ENCODE measurements at places on chromosomes 4 and X.

GRCh38 chr4:155400893-155401292 is 24.1 kb upstream of the MAP9 start:
- DNase-seq: no peak

DNA sequence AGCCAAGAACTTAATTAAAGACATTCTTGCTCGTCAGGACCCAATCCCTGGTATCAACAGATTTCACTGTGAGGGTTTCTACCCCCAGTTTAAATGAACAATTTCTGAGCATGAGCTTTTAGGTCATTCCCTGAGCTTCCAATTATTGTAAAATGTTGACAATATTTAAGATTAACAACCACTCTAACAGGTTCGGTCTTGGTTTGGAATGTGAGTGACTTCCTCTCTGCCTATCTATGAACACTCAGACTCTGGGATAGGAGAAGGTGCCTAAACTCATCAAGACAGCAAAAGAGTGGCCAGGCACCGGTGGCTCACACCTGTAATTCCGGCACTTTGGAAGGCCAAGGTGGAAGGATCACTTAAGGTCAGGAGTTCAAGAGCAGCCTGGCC is 82.9 kb upstream of the TMEM150C start:
- no peak for DNase-seq

GRCh38 chr4:101114936-101115372 is 232.4 kb downstream of the PPP3CA start:
- DNase-seq: no peak

GRCh38 chr4:138938366-138938690 is 77.3 kb upstream of the NOCT start:
- peak; percentile 67 for DNase-seq

DNA sequence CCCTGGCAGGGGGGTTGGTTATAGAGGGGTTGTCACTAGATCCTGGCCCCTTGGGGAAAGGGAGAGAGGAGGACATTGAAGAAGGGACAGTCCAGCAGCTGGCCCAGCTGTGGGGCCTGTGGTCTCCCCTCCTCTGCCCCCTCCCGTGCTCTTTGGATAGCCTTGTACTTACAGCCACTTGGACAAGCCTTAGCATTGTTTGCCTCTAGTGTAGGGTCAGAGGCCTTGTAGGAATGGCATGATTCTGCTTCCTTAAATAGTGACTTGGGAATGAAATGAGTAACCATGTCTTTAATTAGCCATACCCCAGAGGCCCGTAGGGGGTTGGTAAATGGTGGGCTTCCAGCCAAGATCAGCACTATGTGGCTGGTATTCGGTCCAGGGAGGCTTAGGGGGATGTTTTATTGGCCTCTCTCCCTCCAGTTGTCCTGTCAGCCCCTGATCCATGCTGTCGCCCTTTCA is 230.6 kb downstream of the PTTG2 start:
- DNase-seq: no peak

DNA sequence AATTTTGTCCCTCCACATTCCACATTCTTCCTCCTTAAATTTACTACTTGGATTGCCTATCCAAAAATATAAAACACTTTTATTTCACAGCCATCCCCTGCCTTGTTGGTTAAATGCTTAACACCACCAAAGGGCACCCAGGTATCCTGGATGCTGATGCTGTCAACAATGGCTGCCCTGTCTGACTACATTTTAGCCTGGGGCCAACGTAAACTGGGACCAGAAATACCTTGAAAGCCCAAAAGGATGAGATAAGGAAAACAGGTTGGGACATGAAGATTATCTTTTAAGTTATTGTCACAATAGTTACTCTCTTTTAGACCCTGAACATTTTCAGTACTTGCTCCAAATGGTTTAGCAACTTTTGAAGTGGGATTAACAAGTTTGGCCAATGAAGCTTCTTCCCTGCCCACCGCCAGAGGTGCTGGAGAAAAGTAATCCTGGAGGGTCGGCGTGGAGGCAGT is 775 bp upstream of the YIPF6 start:
- DNase-seq: no peak

DNA sequence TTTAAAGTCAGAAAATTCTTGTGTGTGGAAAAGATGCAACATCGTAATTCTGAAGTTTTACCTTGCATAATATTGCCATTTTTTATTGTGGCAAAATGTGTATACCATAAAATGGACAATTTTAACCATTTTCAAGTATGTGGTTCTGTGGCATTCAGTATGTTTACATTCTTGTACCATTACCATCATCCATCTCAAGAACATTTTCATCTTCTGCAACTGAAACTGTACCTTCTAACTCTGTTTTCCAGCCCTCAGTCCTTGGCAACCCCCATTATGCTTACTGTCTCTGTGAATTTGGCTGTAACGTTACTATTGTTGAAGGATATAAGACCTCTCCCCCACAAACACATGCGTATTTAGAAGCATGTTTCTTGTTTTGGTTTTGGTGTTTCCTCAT is 123.2 kb downstream of the BMPR1B start:
- DNase-seq: no peak

DNA sequence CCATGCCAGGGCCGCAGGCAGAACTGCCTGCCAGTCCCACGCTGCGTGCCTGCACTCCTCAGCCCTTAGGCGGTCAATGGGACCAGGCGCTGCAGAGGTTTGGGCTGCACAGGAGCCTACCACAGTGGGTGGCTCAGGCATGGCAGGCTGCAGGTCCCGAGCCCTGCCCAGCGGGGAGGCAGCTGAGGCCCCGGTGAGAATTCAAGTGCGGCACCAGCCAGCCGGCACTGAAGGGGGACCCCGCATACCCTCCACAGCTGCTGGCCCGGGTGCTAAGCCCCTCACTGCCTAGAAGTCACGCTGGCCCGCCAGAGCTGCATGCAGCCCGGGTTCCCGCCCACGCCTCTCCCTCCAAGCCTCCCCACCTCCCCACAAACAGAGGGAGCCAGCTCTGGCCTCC is 302.5 kb upstream of the UGT8 start:
- no peak for DNase-seq

- DNase-seq: no peak
Observed at GRCh38 chrX:67651437-67652142, 107.8 kb downstream of the AR start.

GRCh38 chr4:87087420-87087819 is 133.0 kb downstream of the KLHL8 start:
- peak; percentile 82 for DNase-seq

DNA sequence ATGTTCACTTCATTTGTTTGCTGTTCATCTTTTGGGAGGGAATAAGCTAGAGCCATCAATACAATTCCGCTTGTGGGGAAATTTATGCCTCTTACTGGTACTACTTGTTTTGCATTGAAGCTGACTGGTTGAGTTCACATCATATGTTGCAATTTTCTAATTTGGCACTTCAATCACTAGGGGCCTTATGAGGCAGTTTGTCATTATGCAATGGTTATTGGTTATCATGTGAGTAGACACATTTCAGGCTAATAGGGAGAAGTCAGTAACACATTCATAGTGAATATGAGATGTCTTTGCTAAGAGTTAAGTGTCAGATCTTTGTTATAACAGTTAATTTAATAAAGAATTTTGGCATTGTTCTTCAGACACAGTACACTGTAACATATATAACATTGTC is 5.0 kb downstream of the RPL36A start:
- DNase-seq: peak; percentile 75

DNA sequence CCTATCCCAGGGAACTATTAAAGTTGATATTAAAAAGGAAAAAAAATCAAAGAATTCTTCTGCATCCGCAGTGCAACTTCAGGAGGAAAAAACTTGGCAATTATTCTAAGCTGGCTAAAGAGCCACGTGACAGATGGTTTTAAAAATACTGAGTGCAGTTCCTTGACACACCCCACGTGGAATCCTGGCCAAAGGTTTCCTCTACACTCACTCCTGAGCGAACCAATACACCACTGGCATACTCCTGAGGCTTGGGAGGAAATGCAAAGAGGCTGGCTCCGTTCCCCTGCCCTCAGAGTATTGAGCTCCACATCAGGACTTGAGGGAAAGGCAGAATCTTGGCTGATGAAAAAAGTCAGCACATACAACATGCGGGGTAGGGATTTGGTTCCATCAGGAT is 133.8 kb upstream of the ATP6AP2 start:
- no peak for DNase-seq
